ENCODE measurements at places on chromosomes 13 and 19. TPM values are rescaled to one million over a fixed set of nuclear protein-coding genes. Genes with fewer than 3 reads are reported as not detected.

The GZMM gene
- polyA plus RNA-seq: 1.4 TPM

The ADGRE2 gene
- 0.73 TPM for polyA plus RNA-seq

The ITGBL1 gene
- polyA plus RNA-seq: 0.78 TPM

The CFD gene
- polyA plus RNA-seq: 3.4 TPM

The CNOT3 gene
- polyA plus RNA-seq: 44.6 TPM

The DMKN gene
- 23.9 TPM for polyA plus RNA-seq

The ZNF440 gene
- 1.5 TPM for polyA plus RNA-seq

The PCP2 gene
- polyA plus RNA-seq: not detected

The NLRP12 gene
- polyA plus RNA-seq: 0.08 TPM

Data from brain (organoid and tissue), 16 donors.